SW 1271 (cell line): ENCODE measurements at places on chromosomes 11 and 22.

- no peak for DNase-seq
These were observed 5.0 kb upstream of the LMO2 start for GRCh38 chr11:33896911-33897310.

- DNase-seq, result no peak
These were observed 25.6 kb downstream of the HEPHL1 start for GRCh38 chr11:94046796-94047195.

- DNase-seq, result no peak
These were observed 424.7 kb downstream of the FAM181B start for GRCh38 chr11:82308979-82309378.

DNA sequence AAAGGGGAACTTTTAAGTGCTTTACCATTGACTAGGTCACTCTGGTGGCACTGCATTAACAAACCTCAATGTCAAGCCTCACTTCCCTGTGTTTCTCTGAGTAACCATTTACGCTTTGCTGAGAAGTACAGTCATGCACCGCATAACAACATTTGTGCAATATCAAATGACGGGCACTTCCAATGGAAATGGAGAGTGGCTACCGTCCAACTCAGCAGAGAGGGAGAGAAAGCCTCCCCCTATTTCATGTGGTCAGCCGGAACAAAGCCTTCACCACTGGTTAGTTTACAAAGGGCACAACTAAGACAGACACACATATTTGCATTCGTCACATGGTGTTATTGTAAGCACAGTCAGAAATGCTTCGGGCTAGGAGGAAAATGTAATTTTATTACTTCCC, 117.3 kb downstream of the RASSF10 start:
- DNase-seq, result no peak

GRCh38 chr11:10605941-10606381, 37.5 kb upstream of the LYVE1 start:
- no peak for DNase-seq
